ENCODE measurements at places on chromosomes 13 and 19.

DNA sequence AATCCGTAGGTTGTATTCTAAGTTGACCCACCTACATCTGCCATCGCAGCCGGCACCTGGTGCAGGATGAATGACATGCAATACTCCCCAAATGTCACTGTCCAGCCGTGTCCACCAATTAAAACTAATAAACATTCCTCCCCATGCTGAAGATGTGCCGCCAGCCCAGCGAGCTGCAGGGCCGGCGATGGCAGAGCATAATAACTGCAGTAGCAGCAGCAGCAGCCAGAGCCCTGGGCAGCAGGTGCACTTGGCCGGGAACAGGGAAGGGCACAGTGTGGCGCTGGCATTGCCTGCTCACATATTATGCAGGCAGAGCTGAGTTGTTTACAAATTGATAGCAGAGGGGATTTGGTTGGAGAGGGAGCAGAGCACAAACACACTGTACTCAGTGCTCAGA is 754.9 kb downstream of the OLFM4 start:
- no peak for DNase-seq

DNA sequence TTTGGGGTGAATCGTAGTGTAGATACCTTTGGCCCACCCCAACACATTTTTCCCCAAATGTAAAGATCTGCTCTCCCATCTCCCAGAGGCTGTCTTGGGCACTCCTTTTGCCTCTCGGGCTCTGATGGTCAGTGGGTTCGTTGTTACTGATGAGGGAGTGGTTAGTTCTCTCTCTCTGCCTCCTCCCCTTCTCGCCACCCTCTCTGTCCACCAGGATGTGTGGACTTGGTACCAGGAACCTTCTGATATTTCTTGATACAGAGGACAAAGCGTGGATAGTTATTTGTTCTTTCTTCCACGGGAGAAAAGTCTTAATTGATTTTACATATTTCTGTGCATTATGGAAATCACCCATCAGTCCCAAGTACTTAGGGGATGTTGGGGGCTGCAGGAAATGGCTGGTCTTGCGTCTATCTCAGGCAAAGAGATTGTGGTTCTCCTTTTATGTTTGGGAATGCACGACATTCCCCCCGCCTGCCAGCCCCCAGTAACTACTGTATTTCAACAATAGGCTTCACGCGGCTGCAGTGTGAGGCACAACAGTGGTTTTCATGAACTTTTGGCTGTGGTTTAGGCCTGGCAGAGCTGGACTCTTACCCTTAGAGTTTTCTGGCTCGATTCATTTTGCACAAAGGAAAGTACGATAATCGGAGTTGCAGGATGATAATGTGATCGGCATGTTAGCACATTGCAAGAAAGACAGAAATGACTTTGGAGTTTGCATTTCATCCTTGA is 79.0 kb upstream of the ZNF536 start:
- DNase-seq = no peak

GRCh38 chr13:43061496-43062280 is 38.3 kb downstream of the DNAJC15 start:
- no peak for DNase-seq

GRCh38 chr19:54040003-54040402 is 23.7 kb downstream of the VSTM1 start:
- no peak for DNase-seq

DNA sequence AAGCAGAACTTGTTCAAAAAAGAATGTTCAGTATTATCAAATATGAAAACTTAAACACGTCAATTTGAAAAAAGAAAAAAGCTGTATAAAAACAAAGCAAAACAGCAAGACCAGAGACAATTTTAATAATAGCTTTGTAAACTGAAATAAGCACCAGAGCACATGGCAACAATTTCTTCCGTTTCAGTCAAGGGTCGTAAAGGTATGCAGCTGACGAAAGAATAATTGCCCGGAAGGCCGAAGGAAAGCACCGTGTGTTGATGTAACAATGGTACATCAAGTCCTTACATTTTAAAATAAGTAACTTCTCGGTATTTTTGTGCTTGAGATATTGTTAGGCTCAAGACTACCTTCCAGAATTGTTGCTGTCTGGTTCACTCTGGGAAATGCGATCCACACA is 1.7 kb downstream of the PROSER1 start:
- peak; percentile 50 for DNase-seq

- peak; percentile 92 for DNase-seq
Measured at GRCh38 chr13:25574437-25575411, 202.9 kb downstream of the ATP8A2 start.

DNA sequence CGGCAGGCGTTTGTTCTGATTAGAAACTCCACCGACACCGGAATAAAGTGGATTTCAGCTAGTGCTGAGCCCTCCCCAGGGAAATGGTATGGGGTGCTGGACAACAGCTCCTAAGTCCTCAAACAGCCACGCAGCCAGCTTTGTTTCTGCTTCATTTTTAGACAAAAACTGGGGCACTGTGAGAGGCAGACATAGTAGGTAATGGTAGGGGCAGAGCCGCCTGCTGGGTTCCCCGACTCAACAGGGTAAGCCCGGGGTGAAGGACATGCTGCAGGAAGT is 39.7 kb downstream of the CARS2 start:
- DNase-seq = no peak

DNA sequence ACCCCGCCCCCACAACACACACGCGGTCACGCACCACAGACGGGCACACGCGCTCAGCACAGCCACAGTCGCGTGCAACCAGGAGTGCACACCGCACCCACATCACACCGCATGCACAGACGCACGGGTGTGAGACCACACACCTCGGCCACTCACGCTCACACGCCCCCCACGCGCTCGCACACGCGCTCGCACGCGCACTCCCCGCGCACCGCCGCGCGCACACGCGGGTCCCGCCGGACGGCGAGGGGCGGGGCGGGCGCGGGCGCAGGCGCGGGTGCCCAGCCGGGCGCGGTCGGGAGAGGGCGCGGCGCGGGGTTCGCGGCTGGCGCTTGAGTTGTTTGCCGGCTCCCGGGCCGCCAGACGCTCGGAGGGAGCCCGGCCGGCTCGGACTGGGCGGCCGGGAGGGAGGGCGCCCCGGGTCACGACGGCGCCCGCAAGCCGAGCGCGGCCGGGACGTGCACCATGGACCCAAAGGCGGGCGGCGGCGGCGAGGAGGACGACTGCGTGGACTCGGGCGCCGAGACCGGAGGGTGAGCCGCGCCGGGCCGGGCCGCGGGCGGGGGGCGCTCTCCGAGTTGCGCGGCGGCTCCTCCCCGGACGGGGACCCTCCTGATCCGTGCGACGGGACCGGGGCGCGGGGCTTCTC is at the start of gene FAM124A:
Gene FAM124A (plus strand): TSS at position 362 of the 649 bp plus-strand sequence. CDS start 104 bp downstream, at position 466.
- peak; percentile 82 for DNase-seq

DNA sequence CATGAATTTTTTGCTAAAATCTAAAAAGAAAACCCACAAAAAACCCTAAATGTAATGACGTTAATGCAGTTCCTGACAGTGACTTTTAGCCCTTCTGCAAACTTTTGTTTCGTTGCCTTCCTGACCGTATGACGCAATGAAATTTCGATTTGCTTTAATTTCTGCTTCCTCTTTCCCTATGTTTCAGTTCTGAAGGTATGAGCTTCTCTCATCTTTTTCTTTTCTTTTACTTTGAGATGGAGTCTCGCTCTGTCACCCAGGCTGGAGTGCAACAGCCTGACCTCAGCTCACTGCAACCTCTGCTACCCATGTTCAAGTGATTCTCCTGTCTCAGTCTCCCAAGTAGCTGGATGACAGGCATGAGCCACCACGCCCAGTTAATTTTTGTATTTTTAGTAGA is 6.1 kb upstream of the LILRA5 start:
- no peak for DNase-seq

GRCh38 chr13:68064001-68064770 is 834.0 kb upstream of the PCDH9 start:
- DNase-seq = no peak

- DNase-seq = no peak
Measured at GRCh38 chr13:85332615-85333014, 466.6 kb downstream of the SLITRK6 start.

GRCh38 chr13:45205124-45205523 is 4.3 kb upstream of the KCTD4 start:
- no peak for DNase-seq

- DNase-seq = no peak
Measured at GRCh38 chr19:35754370-35755130, 2.3 kb downstream of the HSPB6 start.

- DNase-seq = no peak
Measured at GRCh38 chr13:27991881-27992280, 3.4 kb upstream of the URAD start.

DNA sequence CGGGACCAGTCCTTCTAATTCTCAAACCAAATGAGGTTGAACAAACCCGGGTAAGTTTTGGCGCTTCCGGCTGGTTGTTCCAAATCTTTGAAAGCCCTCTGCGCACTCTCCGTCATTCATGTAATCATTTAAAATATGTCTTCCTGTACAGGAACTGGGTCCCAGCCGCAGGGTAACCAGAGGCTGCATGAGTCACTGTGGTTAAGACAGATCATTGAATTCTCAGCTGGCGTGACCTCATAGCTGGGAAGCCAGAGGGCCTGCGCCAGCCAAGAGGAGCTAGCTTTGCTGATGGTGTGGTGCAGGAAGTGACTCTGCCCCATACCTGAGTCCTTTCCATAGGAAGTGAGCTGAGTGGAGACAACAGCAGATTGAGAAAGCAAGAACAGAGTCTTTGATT is 135.2 kb downstream of the TSHZ3 start:
- DNase-seq = no peak

DNA sequence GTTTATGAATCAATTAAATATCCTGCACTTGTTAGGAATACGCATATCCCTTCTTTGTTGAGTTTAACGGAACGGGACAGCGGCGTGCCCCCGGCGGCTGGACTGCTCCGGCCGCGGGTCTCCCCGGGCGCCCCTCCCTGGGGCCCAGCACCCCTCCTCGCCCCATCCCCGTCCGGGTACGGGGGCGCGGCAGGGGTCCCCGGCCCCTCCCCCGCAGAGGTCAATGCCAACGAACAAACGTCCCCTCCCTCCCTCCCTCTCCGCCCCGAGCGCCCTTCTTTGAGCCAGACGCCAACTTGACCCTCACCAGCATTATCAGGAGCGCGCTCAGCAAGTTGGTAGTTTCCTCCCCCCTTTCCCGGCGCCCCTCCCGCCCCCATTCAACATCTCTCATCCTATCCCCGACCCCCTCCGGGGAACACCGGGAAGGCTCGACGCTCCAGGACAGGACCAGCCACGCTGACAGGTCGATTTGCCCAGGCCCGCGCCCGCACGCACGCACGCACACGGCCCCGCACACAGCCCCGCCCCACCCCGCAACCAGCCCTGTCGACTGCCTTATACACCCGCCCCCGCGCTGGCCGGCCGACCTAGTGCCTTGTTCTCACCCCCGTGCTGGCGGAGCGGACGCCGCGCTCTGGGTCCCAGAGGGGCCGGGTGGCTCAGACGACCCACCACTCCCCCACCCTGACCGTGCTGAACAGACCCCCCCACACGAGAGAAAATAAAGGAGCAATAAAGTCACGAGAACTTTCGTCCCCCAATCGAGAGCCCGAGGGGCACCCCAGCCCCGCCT is 5.0 kb downstream of the LYL1 start:
- DNase-seq = peak; percentile 40

GRCh38 chr13:73273745-73274144 is 214.9 kb downstream of the KLF5 start:
- no peak for DNase-seq

DNA sequence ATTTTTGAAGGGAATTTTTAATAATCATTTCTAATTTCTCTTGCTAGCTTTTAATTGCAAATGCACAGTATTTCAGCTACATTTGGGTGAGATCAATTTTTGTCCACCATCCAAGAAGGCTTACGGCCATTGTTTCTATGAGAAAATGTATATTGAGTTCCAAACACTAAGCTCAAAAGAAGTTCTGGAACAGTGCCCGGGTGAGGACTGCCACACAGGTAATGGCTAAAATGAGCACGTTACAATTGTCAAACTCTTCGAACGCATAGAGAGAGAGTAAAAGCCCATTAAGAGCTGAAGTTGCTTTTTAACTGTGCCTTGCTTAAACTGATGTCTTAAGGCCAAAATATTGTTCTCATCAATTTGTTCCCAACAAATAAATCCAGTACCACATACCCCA is 755.0 kb downstream of the DIAPH3 start:
- DNase-seq = no peak

DNA sequence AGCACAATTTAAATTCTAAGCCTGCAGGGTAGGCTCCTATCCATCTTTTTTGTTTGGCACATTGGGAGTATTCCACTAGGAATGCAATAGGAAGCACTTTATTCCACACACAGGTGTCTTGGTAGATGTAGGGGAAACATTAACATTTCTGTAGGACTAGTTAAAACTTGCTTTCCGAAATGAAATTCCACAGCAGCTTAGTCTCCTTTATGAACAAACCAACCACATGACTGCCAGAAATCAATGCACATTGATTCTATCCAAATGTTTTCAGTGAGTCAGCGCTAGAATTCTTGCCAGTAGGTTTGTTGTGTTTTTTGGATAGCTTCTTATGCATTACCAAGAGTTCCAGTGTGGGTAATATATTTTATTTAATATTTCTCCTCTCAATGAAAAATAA is 207.9 kb upstream of the CSNK1A1L start:
- no peak for DNase-seq

- no peak for DNase-seq
Measured at GRCh38 chr13:38950987-38951386, 39.6 kb downstream of the STOML3 start.

GRCh38 chr19:49689133-49690078 is at the start of gene ADM5:
TSS of gene ADM5 (plus strand) at chr19:49689594. CDS start at chr19:49689838, 244 bp downstream.
- DNase-seq = peak; percentile 85

DNA sequence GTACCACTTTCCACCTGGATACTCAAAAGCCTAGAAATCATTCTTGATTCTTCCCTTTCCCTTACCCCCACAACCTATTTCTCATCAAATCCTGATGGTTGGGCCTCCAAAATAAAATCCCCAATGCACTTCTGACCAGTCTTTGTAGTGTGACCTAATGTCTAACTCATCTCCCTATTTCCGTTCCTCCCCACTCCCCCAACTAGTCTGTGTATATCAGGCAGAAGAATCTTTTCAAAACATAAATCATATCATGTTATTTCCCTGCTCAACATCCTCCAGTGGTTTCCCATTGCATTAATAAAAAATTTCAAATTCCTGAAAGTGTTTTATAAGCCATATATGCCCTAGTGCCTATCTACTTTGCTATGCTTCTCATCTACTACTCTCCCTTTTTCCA is 17.7 kb downstream of the CCDC122 start:
- DNase-seq = no peak

GRCh38 chr19:17530586-17530985 is 19.1 kb downstream of the PGLS start:
- peak; percentile 73 for DNase-seq

DNA sequence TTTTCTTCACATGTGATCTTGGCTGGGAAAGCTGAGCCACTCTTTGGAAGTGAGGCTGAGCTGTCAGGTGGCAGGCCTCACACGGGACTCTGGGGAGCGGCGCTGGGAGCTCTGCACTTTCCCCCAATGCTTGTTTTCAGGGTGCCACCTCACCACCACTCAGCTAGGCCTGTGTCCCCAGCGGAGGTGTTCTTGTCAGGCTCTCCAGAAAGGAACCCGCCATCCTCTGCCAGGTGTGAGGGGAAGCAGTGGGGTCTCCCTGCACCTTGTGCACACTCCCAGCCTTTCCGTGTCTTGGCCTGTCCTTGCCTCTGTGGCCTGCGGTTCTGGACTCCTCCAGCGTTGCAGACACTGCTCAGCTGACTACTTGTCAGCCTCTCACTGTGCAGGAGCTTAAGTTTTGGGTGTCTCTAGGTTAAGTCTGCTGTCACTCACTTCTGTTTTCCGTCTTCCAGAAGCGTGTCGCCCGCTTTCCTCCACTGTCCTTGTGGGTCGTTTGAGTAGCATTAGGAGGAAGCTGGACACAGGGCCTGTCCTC is 51.9 kb downstream of the GGACT start:
- DNase-seq = no peak

Measured in GM23338 (cell line).